ENCODE measurements at places on chromosomes 12 and 14.

DNA sequence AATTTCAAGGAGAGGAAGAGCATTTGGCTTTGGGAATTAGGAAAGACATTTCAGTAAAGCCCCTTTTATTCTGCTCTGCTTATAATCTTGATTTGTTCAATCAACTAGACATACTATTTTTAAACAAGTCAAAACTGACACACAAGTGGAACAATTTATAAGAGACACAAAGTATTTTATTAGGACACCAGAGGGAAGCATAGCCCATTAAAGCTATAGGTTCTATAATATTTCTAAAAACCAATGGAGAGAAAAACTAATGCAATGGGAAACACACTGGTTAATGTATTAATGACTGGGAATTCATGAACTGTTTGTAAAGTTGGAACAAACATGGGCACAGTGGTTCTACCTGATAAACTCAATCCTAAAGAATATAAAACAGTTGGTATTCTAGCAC lies 15.3 kb upstream of the CERS5 start:
- H3K4me1 ChIP-seq: peaks cover 40% of the 10 kb centered on the region
- no peak for DNase-seq
- H3K4me3 ChIP-seq: no peak overlapping the region

DNA sequence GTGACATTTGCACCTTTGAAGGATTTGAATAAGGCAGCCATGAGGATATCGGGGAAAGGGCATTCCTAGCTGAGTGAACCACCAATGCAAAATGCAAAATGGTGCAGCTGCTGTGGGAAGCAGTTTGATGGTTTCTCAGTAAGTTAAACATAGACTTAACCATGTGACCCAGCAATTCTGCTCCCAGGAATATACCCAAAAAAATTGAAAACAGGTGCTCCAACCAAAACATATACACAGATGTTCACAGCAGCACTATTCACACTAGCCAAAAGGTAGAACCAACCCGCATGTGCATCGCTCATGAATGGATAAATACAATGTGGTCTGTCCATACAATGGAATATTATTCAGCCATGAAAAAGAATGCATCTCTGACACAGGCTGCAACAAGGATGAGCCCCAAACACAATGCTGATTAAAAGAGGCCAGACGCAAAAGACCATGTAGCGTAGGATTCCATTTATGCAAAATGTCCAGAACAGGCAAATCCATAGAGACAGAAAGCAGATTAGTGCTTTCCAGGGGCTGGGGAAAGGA lies 215.0 kb upstream of the MYL2 start:
- H3K4me1 ChIP-seq: no peaks in the 10 kb centered on the region
- no peak overlapping the region for H3K4me3 ChIP-seq
- H3K27ac ChIP-seq: no peak overlapping the region
- H3K27me3 ChIP-seq: peaks cover 56% of the 10 kb centered on the region
- H3K36me3 ChIP-seq: no peaks in the 10 kb centered on the region

DNA sequence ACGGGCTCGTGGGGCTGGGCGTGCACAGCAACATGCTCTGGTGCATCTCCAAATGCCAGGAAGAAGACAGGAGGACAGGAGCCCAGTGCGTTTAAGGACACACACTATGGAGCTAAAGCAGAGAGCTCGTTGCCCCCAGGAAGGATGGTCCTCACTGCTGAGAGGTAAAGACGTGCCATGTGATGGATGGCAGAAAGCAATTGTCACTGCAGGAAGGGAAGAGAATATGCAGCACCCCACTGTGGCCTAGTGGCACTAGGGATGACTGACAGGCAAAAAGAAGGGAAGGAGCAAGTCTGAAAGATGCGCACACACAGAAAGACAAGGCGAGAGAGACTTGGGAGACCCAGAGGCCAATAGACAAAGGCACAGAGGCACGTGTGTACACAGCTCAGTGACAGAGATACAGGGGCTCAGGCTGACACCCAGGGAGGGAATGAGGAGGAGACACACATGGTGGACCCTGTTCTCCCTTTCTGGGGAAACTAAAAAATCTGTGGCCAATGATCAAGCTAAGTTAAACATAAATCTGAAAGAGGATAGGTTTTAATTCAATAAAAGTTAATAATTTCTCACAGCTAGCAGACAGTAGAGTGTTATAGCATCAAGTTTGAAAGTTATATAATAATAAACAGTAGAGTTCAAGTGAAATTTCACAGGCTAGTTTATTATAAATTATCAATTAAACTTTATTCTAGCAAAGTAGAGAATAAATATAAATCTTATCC lies 78.8 kb downstream of the CRACR2A start:
- peaks cover 12% of the 10 kb centered on the region for H3K36me3 ChIP-seq
- H3K27ac ChIP-seq: no peak overlapping the region
- no peak overlapping the region for H3K4me3 ChIP-seq
- peaks cover 25% of the 10 kb centered on the region for H3K4me1 ChIP-seq

DNA sequence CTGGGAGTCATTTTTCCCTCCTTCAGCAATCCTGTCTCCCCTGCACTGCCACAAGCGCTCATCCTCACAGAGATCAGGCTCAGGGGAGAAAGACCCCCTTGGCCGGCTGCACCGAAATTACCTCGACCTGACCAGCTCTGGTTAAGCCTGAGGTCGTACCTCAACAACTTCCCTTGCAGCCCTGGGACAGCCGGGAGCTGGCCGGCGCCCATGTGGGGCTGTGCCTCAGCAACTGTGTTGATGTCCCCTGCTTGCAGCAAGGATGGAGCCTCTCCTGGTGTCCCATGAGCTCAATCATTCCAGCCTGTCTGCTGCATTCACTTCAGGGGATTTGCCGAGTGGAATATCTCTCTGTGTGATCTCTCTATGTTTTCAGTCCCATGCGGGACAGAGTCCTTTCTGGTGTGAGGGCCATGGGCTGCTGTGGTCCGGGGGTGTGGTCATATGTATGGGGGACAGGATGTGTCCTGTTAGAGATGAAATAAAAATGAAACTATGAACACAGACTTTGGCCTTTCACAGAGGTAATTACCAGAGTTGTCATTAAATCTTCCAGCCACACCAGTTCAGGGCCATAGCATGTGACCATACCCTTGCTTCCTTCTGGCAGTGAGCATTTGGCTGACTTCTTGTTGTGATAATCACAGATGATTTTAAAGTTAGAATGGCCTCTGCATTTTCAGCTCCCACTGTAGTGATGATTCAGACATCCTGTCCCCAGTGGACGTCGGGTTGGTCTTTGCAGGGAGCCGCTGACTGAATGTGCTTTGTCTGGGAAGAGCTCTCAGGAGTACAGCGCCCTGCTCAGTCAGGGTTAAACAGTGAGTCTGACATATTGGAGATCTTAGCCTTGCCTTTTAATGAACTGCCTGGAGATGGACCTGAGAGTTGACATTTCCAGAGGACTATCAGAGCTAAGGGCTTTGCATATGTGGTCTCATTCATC lies 405.9 kb downstream of the AACS start:
- no peak overlapping the region for H3K4me3 ChIP-seq
- H3K27ac ChIP-seq: no peak overlapping the region
- no peaks in the 10 kb centered on the region for H3K4me1 ChIP-seq

DNA sequence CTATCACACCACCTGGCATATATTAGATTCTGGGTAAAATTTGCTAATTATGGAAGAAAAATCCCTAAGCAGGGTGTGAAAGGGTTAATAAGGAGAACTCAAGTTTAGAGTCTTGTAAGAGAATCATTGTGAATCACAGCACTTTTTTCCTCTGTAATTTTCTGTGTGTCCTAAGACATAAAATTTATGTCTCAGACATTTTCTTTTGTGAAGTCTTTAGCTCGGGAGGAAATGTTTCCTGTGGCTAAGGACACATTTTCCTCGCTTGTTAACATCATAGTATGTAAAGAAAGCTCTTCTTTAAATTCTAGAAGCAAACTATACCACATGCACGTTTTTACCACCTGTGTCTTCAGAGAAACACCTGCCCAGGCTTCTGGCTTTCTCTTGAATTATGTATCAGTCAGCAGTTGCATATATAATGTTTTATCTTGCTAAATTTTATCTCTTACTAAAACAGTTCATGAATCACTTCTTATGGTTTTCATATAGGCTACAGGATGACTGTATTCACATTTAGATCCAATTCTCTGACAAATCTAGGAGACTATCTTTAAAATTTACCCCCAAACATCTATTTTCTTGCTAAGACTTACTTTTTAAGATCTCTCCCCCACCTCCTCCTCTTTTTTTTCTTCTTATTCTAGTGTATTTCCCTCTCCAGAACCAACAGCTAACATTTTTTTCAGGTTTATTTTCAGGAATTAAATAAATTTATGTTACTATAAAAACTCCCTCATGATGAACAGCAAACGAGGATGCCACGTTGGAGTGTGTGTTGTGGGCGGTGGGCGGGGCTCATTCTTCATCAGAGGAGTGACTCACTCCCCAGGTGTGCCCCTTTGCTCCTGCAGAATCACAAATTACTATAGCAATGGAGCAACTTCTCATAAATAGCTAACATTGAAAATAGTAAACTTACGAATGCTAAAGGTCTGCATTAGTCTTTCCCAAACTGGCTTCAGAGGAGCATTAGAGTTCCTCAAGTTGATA lies 11.6 kb upstream of the CSRP2 start:
- no peaks in the 10 kb centered on the region for H3K27me3 ChIP-seq
- H3K27ac ChIP-seq: no peak overlapping the region
- no peak for DNase-seq
- no peak overlapping the region for H3K4me3 ChIP-seq
- H3K4me1 ChIP-seq: no peaks in the 10 kb centered on the region

- H3K27me3 ChIP-seq: peaks cover 4% of the 10 kb centered on the region
- no peak overlapping the region for H3K4me3 ChIP-seq
- H3K36me3 ChIP-seq: no peaks in the 10 kb centered on the region
- no peak for DNase-seq
- no peak overlapping the region for H3K27ac ChIP-seq
Measured at GRCh38 chr12:61998791-61999190, 261.4 kb upstream of the USP15 start.

GRCh38 chr14:38716926-38717325 lies 386.1 kb downstream of the SEC23A start:
- H3K27ac ChIP-seq: no peak overlapping the region
- no peaks in the 10 kb centered on the region for H3K36me3 ChIP-seq
- H3K4me1 ChIP-seq: no peaks in the 10 kb centered on the region
- no peak overlapping the region for H3K4me3 ChIP-seq
- no peak for DNase-seq

- DNase-seq: no peak
- H3K36me3 ChIP-seq: no peaks in the 10 kb centered on the region
- no peaks in the 10 kb centered on the region for H3K27me3 ChIP-seq
- H3K27ac ChIP-seq: no peak overlapping the region
- no peak overlapping the region for H3K4me3 ChIP-seq
- H3K4me1 ChIP-seq: peaks cover 2% of the 10 kb centered on the region
Measured at GRCh38 chr14:53528185-53528671, 375.1 kb upstream of the DDHD1 start.

DNA sequence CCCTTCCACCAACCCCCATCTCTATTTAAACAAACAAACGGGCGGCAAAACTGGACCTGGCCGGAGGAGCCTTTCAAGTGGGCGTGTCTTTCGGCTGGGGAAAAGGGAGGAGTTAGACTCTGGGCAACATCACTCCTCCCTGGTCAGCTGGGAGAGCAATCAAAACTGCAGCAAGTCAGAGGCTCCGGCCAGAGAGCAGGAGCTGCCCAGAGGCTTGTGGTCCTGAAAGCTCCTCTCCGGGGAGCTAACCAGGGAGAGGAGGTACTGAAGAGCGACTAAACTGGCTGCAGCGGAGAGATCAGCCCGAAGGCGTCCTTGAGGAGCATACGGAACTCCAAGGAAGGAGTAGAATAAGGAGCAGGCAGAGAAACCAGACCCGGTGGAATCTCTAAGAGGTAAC lies at the start of gene NEUROD4:
Gene NEUROD4, plus strand, starts transcription at position 191 of the 400 bp plus-strand sequence. CDS start 6,466 bp downstream, outside the sequence.
- peak; percentile 19 for DNase-seq
- peaks cover 65% of the 10 kb centered on the region for H3K27me3 ChIP-seq
- no peaks in the 10 kb centered on the region for H3K4me1 ChIP-seq
- no peak within 1 kb of the TSS for H3K27ac ChIP-seq

GRCh38 chr14:99575043-99576023 lies 28.7 kb downstream of the CCDC85C start:
- no peaks in the 10 kb centered on the region for H3K27me3 ChIP-seq
- H3K4me1 ChIP-seq: peaks cover 98% of the 10 kb centered on the region
- peak overlapping the region; percentile 83 for H3K27ac ChIP-seq

GRCh38 chr12:75103822-75104221 lies 105.8 kb downstream of the KCNC2 start:
- no peaks in the 10 kb centered on the region for H3K27me3 ChIP-seq
- H3K4me1 ChIP-seq: no peaks in the 10 kb centered on the region
- H3K36me3 ChIP-seq: no peaks in the 10 kb centered on the region
- H3K4me3 ChIP-seq: no peak overlapping the region

DNA sequence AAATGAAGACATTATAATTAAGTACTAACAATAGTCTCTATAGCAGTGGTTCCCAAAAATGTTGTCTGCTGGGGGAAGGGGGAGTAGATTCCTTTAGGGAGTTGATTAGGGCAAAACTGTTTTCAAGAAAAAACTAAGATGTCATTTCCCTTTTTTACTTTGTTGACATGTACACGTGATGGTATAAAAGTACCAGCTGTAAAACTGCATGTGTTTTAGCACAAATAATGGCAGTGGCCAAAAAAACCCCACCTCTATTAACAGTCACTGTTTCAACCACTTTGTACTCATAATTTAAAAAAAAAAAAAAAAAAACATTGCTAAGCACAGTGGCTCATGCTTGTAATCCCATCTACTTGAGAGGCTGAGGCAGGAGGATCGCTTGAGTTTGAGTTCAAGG lies 61.7 kb downstream of the PPP1R12A start:
- no peak overlapping the region for H3K27ac ChIP-seq
- peaks cover 3% of the 10 kb centered on the region for H3K36me3 ChIP-seq
- H3K4me3 ChIP-seq: no peak overlapping the region

DNA sequence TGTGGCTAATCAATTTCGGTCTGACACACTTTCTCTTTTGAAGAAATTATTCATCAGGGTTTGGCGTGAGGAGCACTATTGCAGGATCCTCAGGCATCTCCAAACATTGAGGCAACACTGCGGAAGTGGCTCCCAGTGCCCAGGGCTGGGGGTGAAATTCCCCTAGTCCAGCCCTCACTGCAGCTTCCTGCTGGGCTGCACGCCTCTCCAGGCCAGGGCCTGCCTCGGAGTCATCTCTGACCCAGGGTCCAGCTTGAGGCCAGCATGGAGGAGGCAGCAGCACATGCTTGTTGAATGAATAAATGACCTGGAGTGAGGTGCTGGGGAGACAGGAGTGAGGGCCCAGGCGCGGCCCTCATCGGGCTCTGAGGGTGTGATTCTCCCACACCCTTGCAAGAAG lies 36.0 kb upstream of the TDRD9 start:
- no peak overlapping the region for H3K27ac ChIP-seq
- no peaks in the 10 kb centered on the region for H3K36me3 ChIP-seq
- H3K4me3 ChIP-seq: no peak overlapping the region
- H3K4me1 ChIP-seq: peaks cover 32% of the 10 kb centered on the region
- no peaks in the 10 kb centered on the region for H3K27me3 ChIP-seq

DNA sequence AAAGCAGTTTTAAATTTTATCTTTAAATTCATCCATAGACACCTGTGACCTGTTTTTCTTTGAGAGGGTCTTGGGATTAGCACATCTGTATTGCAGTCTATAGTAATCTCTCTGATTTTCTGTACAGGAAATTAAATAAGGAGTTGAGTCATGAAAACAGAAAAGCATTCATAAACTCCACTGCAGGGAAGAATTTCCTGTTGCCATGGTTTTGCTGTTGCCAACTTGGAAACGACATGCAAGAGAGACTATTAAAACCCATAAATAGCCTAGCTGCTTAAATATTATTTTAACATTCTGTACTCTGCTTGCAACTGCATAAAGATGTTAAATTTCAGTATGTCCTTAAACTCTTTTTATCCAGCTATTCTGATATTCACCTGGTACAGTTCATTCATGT lies 281.0 kb upstream of the RGS6 start:
- DNase-seq: no peak
- no peak overlapping the region for H3K4me3 ChIP-seq
- H3K36me3 ChIP-seq: peaks cover 12% of the 10 kb centered on the region
- H3K27me3 ChIP-seq: no peaks in the 10 kb centered on the region
- H3K4me1 ChIP-seq: peaks cover 12% of the 10 kb centered on the region

Measured in left ventricle myocardium inferior (tissue), 1 donor.